Fibroblast of skin of right biceps (primary cell): ENCODE measurements at places on chromosomes 5 and 9.

- peak; percentile 89 for DNase-seq
Measured at GRCh38 chr9:88197781-88198340, 59.6 kb upstream of the SPATA31C2 start.

DNA sequence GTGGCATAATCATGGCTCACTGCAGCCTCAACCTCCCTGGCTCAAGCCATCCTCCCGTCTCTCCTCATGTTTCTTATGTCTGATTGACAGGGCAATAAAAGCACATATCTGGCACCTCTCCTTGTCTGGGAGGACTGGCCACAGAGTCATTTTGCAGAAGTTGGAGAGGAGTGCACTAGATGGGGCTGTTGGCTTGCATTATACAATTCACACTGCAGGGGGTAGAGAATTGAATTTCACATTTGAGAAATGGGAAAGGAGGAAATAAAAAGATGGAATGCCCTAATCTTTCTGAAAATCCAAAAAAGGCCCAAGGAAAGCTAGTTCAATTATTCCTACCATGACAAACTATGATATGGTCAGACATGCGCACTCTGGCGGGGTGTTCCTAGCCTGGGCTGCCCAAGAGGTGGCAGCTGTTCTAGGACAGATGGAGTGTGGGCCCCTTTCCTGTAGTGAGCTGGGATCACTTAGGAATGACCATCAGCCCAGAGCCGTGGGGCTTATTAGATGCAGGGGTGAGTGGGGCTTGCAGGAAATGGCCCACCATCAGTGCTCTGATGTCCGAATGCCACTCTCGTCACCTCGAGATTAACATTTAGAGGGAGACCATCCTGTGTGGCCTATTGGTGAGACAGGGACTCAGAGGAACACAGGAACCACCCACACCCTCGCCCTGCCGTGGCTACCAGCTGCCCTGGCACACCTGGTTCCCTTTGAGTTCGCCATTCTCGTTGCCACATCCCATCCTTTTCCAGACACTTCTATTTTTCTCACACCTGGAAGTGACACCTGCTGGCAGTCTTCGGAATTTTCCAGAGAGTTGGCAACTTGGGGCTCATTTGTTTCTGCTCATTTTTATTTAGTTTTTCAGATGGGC is 21.8 kb upstream of the ANKRD18A start:
- DNase-seq, result peak; percentile 6

- peak; percentile 32 for DNase-seq
Measured at GRCh38 chr5:13478831-13479465, 465.5 kb downstream of the DNAH5 start.

GRCh38 chr5:8756498-8757084 is 789.3 kb downstream of the SEMA5A start:
- peak; percentile 64 for DNase-seq

DNA sequence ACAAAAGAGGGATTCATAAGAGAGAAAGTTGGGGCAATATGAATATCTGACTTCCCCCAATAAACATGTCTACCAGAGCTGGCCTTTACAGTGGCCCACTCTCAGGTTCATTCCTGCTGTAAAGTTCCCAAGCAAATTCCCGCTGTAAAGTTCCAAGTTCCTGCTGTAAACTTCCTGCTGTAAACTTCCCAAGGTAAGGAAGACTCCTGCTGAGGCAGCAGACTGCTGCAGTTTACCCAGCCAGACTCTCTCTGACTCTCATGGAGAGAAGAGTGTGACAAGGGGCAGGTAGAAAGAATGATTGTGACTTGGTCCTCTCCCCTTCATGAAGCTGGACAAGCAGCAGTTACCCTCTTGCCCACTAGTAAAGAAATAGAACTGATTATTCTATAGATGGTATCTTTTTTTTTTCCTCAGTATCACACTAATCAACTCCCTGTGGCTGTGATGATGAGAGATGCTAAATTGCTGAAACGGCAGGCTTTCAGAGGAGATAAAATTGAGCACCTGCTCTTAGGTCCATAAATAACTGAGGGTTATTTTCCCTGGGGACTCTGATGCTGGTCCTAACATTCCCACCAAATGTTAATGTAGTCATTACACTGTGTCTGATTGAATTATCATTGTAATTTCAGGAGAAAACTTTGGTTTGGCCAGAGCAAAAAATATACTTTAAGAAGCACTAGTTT is 220.4 kb downstream of the PARP8 start:
- DNase-seq, result no peak

GRCh38 chr9:125280945-125281344 is 19.3 kb downstream of the GAPVD1 start:
- DNase-seq, result peak; percentile 9
